ENCODE measurements at places on chromosomes 12 and 14. TPM values are rescaled to one million over a fixed set of nuclear protein-coding genes. Genes with fewer than 3 reads are reported as not detected.
A peak's percentile ranks its signal among the peaks of the same experiment; 100 is the strongest.

DNA sequence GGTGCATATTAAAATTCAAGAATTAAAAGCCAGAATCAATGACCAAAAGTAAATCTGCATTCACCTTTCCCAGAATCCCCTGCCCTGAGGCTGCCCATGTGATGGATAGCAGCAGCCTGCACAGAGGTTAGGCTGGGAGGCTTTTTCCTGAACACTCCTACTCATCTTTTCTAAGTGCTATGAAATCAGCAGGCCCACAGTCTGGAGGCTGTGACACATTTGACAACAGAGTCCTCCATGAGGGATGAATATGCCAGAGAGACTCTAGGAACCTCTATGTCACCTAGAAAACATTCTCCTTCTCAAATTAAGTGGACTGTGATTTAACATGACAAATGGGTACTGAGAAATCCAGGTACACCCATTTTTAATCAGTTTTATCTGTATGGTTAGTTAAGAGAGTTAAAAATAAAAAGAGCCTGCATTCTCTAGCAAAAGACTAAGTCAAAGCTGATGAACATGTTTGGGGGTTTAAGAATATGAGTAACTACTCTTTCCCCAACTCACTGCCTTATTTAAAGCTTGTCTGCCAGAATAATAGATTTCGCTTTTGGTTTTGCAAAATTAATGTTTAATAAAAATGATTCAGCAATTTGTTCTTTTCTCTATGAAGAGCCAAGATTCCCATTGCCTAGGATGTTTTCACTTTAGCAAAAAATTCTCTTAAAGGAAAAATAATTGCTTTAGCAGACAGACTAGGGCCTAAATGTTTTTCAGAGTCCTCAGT, 115.0 kb downstream of the RTN1 start:
- DNase-seq: no peak

DNA sequence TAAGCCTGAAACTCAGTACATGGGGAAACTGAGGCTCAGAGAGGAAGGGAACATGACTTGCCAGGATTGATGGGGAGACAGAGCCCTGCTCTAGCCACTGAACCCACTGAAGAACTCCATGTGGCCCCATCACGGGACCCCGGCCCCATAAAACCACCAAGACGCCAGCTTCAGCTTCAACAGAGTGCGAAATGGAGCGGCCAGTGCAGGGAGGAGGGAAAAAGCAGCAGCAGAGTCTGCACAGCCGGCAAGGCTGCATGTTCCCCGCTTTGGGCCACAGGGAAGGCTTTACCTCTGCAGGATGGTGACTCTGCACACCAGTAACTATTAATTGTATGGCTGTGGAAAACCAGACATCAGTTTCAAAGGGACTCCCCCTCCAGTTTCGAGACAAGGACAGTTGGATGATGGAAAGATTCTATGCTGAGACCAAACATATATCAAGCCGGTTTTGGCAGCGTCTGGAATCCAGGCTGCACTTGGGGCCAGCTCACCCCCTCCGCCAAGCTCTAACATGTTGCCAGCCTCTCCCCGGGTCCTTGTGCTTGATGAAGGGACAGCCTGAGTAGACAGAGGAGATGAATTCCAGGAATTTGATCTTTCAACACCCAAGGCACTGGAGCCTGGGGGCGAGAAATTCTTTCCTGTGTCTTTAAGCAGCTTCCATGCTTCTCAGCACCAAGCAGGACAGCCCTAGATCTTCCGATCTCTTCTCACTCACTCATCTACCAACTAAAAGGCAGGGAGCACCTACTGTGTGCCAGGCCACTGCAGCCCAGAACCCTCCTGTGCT, 55.7 kb upstream of the BCL11B start:
- no peak for DNase-seq

GRCh38 chr14:59811073-59811472, 59.5 kb downstream of the RTN1 start:
- DNase-seq: no peak

DNA sequence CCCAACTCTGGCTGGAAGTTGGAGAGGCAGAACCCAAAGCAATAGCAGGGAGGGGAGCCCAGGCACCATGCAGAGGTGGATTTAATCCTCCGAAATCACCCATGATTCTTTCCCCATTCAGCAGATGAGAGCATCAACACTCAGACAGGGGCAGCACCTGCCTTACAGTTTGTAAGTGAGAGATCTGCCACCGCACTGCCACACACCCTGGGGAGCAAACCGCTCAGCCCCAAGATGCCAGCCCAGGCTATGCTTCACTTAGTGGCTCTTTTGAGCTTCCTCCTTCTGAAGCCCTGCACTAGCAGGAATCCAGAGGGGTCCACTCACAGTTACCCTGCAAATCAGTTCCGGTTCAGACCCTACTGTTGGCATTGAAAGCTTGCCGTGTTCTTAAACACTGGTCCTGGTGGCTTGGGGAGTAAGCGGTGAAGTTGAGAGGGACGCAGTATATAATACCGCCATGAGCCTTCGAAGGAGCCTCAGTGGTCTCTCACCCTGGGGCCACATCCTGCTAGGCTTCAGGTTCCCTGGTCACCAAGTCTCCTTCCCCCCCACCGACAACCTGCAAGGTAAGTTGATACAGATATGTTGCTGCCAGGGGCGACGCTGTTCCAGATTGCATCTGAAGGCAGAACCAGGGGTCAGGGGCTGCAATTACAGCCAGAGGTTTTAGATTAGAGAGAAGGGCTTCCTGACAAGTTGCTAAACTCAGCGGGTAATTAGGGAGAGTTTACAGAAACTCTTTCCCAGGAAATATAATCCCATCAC, 72.0 kb upstream of the CCND2 start:
- DNase-seq: no peak

GRCh38 chr12:64694130-64695040, 64.8 kb downstream of the GNS start:
- DNase-seq: no peak

GRCh38 chr12:42923583-42923982, 334.0 kb upstream of the PRICKLE1 start:
- DNase-seq: no peak

- DNase-seq: peak; percentile 91
Measured at GRCh38 chr12:55940065-55940732, 9.2 kb downstream of the DGKA start.

DNA sequence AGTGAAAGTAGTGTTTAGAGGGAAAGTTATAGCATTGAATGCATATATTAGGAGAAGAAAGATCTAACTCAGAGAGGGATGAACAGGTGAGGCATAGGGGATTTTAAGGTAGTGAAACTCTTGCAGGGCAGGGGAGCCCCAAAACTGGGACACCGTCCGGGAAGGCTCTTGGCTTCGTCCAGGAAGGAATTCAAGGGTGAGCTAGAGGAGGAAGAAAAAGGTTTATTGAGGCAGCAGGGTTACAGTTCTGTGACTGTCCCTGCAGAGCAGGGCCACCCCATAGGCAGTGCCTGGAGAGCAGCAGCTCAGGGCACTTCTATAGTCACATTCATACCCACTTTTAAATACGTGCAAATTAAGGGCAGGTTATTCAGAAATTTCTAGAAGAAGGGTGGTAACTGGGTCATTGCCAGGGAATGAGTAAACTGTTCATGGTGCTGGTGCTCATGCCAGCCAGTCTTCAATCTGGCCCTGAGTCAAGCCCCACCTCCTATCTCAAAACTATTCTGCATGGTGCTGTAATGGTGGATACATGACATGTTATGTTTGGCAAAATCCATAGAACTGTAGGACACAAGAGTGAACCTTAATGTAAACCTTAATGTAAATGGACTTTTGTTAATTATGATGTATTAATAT, 1.2 kb upstream of the OAS1 start:
- DNase-seq: no peak

DNA sequence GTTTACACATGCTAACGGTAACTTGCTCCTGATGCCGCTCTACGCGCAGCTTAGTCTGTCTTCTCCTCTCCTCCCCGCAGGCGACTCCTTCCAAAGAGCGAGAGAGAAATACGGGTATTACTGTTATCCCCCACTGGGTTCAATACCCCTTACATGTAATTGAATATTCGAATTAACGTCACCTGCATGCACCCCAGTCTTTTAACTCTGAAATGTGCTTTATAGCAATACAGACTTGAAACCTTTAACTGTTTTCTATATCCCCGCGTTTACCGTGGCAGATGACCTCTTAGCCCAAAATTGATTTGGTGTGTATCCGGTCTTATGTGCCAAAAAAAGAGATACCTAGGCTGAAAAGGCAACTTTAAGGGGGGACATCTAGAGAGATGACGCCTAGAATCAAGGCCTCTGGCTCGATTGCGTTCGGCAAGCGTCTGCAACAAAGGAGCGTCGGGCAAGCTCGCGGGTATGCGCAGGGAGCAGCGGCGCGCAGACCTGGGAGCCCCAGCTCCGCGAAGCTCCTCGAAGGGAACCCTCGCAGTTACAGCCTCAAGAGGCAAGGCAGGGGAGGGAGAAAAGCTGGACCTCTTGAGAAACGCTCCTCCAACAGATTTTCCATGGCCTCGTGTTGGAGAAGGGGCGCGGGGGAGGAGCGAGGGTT, 6.8 kb upstream of the FOXG1 start:
- no peak for DNase-seq

- DNase-seq: no peak
Measured at GRCh38 chr14:93212432-93212831, 5.4 kb downstream of the UBR7 start.

DNA sequence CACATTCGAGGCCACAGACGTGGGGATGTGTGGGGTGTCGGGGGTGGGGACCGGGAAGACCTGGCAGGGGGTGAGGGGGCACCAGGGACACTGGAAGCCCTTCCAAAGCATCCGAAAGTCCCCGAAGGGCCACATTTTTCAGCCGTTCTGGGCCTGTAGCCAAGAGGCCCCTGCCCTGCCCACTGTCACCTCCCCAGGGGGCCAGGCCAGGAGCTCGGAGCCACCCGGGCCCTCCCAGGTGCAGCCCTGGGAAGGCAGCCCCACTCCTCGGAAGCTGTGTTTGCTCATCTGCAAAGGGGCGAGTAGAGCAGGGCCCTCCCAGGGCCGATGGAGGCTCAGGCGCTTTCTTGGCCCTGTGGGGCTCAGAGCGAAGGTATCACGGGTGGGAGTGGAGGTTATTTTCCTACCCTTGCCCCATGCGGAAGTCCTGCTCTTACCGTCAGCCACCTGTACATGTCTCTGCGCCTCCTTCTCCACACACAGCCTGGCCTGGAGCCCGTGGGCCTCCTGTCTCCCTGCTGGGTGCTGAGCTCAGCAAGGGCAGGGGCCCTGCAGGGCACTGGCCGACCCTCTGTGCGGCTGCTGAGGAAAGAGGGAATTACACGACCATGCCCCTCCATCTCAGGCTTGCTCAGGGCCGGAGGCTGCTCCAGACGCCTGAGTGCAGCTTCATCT, 27.2 kb downstream of the NOC4L start:
- no peak for DNase-seq

DNA sequence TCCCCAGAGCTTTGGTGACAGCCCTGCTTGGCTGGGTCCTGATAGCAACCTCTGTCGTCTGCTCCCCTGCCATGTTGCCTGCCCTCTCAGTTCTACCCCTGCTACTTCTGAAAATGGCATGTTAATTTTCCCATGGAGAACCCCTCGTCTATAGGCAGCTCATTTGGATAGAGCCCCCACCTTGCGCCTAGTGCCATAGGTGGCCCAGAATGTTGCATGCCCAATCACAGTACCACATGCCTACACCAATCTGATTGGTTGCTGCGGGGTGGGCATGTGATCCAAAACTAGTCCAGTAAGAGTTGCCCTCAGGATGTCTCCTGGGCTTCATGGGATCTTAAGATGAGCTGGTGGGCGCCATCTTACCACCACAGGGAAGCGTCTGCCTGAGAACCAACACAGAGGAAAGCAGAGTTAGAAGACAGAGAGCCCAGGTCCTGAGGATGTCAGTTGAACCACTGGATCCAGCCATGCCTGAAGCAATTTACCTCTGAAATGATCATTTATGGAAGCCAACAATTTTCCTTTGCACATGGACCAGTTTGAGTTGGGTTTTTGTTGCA, 85.7 kb downstream of the PAPOLA start:
- peak; percentile 65 for DNase-seq

DNA sequence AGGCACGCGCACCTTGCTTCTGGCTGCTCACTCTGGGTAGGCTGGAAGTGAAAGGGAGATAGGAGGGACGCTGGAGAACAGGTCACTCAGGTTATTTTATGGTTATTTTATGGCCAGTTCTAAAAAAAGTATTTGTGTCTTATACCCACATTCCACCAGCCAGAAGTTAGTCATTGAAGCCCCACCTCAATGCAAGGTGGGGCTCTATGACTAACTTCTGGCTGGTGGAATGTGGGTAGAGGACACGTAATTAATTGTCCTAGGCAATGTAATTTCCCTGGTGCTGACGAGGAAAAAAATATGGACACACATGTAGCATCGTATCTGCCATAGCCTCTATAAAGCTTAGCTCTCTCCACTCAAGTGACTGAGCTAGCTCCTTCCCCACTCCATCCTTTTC, 104.9 kb downstream of the PDZRN4 start:
- no peak for DNase-seq

GRCh38 chr12:116922194-116922897, 11.6 kb downstream of the FBXW8 start:
- DNase-seq: no peak

GRCh38 chr14:33045760-33046159, 107.1 kb downstream of the NPAS3 start:
- DNase-seq: no peak

- DNase-seq: no peak
Measured at GRCh38 chr14:79734151-79734550, 477.2 kb downstream of the DIO2 start.

- peak; percentile 87 for DNase-seq
Measured at GRCh38 chr12:561908-562593, 101.2 kb downstream of the NINJ2 start.

DNA sequence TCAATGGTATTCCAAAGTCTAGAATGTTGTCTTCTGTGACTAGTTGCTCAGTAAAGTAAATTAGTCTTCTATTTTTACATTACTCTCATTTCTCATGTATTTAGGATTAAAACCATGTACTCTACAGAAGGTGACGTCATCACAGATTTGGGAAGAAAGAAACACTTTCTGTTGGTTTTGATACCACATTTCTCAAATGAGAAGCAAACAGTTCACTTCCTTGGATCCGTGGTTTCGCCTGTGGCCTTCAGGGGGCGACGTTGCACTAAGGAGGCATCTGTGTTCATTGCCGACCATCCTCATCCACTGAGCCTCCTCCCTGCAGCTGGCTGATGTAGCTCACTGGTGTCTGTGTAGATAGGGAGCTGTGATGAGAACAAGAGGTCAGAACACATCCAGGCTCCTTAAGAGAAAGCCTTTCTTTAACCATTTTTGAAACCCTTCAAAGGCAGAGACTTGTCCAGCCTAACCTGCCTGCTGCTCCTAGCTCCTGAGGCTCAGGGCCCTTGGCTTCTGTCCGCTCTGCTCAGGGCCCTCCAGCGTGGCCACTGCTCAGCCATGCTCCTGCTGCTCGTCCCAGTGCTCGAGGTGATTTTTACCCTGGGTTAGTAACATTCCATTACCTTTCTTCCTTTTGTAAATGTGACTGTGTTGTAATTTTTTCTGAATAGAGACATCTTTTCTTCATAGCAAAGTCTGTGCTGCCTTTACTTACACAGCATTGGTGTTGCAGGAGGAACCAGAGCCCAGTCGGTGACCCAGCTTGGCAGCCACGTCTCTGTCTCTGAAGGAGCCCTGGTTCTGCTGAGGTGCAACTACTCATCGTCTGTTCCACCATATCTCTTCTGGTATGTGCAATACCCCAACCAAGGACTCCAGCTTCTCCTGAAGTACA, 220.6 kb upstream of the OR4E1 start:
- DNase-seq: no peak

The NKX2-1 gene
- not detected for total RNA-seq

The OVCH1 gene
- not detected for total RNA-seq

The KRT5 gene
- not detected for total RNA-seq

The RHNO1 gene
- total RNA-seq: 8.3 TPM

The CRIP2 gene
- 918 TPM for total RNA-seq

The PNP gene
- 17.4 TPM for total RNA-seq

The PZP gene
- 0.46 TPM for total RNA-seq

The MMP17 gene
- total RNA-seq: 0.78 TPM

The EXOC3L4 gene
- total RNA-seq: 0.46 TPM

The ETV6 gene
- 18.4 TPM for total RNA-seq

The SLC35F4 gene
- total RNA-seq: not detected

Measured in cardiac septum (tissue), 1 donor.